ENCODE measurements at places on chromosomes 3 and 15. TPM values are rescaled to one million over a fixed set of nuclear protein-coding genes. Genes with fewer than 3 reads are reported as not detected.
A peak's percentile ranks its signal among the peaks of the same experiment; 100 is the strongest.

VIPR1 gene
- 3.9 TPM for total RNA-seq

DNA sequence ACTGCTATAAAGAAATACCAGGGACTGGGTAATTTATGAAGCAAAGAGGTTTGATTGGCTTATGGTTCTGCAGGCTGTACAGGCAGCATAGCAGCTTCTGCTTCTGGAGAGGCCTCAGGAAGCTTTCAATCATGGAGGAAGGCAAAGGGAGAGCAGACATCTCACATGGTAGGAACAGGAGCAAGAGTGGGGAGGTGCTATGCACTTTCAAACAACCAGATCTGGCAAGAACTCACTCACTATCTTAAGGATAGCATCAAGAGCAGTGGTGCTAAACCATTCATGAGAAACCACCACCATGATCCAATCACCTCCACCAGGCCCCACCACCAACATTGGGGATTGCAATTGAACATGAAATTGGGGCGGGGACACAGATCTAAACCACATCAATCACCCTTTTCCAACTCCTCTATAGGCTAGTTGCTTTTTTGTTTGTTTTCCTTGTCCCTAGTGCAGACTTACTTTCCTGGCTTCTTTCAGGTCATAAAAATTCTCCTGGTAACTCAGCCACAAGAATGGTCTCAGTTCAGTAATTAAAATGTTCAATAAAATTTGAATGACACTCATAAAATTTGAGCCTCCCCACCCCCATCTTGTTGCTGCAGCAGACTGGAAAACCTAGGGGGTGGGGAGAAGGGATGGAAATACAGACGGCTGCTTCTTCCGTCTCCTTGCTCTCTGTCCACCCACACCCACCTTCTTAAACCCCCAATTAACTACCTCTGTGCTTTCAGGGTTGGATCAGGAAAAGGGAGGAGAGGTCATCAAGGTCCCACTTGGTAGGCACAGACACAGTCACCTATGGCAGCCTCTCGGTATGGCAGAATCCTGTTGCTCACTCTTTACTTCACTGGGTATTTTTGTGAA lies 16.3 kb upstream of the TIPARP start:
- no peak for ATAC-seq

- no peak for ATAC-seq
Measured at GRCh38 chr15:59590027-59590426, 21.6 kb upstream of the GCNT3 start.

GRCh38 chr3:71300951-71301393 lies 282.6 kb downstream of the FOXP1 start:
- ATAC-seq, result no peak

DNA sequence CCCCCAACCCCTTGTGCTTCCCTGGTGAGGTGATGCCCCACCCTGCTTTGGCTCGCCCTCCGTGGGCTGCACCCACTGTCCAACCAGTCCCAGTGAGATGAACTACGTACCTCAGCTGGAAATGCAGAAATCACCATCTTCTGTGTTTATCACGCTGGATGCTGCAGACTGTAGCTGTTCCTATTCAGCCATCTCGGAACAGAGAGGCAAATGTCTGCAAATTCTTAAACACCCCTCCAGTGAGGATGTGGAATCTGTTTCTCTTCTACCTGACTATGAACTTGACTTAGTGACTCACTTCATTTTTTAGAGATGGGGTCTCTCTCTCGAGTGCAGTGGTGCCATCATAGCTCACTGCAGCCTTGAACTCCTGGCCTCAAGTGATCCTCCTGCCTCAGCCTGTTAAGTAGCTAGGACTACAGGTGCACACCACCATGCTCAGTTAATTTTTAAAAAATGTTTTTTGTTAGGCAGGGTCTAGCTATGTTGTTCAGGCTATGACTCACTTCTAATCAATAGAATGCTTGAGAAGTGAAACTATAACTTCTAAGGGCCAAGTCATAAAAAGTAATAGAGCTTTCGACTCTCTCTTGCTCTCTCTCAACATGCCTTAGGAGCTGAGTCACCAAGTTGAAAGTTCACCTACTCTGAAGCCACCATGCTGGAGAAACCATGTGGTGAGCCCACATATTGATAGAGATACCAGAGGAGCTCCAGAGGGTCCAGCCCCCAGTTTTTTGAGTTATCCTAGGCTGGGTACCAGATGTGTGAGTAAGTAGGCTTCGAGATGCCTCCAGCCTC lies 11.5 kb upstream of the PARP14 start:
- no peak for ATAC-seq

DNA sequence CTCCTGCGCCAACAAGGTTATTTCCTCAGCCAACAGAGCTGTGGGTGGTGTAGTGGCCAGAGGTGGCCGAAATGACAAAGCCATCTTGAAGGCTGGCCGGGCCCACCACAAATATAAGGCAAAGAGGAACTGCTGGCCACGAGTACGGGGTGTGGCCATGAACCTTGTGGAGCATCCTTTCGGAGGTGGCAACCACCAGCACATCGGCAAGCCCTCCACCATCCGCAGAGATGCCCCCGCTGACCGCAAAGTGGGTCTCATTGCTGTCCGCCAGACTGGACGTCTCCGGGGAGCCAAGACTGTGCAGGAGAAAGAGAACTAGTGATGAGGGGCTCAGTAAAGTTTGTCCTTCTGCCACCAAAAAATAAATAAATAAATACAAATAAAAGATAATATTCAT lies 481.4 kb upstream of the NAALADL2 start:
- no peak for ATAC-seq

DNA sequence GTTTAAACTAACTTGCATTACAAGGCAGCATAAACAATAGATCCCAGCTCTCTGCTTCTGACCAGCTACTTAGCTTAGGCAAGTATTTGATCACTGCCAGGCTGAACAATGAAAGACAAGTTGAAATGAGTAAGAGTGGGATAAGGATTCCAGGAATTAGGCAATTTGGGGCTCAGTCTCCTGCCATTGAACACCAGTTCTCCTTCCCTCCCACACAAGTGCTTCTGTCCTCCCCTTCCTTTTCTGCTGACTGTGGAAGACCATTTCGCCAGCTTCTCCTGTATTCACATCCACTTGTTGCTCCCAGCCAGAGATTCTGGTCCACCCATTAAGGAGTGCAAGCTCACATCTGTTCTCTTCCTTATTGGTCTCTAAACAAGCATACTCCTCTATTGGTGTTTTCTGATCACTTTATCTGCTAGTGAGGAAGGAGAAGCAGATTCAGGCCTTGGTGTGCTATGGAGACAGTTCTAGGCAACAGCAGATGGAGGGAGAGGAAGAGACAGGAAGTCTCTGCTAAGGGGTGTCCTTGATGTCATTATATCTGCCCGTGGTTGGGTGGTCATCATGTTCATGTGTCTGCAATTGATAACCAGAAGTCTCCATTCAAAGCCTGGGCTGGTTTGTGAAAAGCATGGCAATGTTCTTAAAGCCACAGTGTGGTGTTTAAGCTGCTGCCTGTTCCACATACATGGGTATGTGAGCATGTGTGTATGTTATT lies 121.5 kb downstream of the PLCL2 start:
- no peak for ATAC-seq

- ATAC-seq, result peak; percentile 39
Measured at GRCh38 chr3:113825090-113825489, 13.5 kb upstream of the GRAMD1C start.

All from esophagus mucosa (tissue), 1 donor.